ENCODE measurements at places on chromosomes 5 and 9.

GRCh38 chr5:109053995-109054417, 306.3 kb downstream of the FER start:
- no peak for DNase-seq

DNA sequence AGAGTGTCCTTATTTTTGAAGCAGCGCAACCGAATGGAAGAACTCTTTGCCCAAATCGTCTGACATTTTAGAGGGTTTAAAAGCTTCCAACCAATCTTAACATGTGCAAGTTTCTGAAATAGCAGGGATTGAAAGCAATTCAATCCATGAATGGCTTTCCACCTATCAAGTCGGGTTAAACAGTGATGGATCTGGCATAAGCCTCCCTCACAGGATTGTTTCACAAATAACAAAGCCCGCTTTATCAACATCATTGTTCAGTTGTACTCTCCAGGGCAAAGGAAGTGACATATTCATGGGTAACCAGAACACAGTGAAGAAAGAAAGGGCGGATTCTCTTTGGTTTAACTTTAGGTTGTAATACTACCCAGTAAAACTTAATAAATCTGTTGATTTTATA, 497.3 kb downstream of the MTRR start:
- DNase-seq, result no peak

DNA sequence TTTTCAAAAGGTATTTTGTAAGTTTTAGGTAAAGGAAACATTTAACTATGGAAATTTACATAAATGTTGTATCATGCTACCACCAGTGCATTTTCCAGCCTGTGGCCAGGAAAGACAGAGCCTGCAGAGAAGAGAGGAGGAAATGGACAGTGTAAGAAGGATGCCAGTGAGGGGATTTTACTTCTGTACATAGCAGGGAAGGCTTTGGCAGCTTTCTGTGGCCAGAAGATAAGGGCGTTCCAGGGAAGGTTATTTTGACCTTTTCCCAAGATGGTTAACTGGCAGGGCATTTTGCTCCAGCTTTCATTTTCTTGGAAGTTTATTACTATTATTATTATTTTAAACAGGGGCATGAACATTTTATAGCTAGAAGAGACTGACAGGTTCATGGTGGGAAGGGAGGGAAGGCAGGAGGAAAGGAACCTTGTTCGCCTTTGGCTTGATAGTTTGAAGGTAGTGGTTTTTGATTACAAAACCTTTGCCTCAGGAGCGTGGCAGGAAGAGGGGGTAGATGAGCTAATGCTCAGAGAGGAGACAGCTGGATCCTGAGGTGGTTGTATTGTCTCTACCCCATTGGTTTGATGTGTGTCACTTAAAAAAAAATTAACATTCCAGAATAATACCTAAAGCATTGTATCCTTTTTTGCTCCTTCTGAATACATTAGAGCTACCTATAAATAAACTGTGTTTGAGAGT, 4.1 kb downstream of the ISOC1 start:
- no peak for DNase-seq

DNA sequence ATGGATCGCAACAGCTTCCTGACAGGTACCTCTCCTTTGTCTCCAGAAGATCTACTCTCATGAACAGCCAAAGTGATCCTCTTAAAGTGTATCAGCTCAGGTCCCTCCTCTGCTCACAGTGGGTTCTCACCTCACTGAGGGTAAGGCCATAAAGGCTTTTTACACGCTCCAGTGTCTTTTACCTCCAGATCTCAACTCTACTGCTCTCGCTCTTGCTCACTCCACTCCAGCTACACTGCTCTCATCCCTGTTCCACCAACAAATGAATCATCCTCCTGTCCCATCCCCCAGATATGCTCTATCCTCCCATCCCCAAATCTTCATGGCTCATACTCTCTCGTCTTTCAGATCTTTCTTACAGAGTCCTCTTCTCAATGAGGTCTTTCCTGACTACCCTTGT, 248.6 kb upstream of the EFNA5 start:
- no peak for DNase-seq

Data from NCI-H446 treated with DMSO at 0.1 percent for 48 hours (cell line).